CD8-positive, alpha-beta T cell (primary cell): ENCODE measurements at places on chromosomes 4 and X.

- DNase-seq, result no peak
Measured at GRCh38 chr4:63155561-63155960, 1253.7 kb downstream of the TECRL start.

- DNase-seq, result no peak
Measured at GRCh38 chr4:53273726-53274125, 92.1 kb downstream of the SCFD2 start.

GRCh38 chr4:126592088-126592487, 1040.7 kb upstream of the INTU start:
- DNase-seq, result no peak

DNA sequence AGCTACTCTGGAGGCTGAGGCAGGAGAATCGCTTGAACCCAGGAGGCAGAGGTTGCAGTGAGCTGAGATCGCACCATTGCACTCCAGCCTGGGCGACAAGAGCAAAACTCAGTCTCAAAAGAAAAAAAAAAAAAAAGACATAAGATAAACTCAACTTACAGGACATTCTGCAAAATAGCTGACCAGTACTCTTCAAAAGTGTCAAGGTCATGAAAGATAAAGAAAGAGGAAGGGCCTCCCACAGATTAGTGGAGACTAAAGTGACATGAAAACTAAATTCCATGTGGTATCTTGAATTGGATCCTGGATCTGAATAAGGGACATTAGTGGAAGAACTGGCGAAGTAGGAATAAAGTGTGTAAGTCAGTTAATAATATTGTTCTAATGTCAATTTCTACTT, 63.3 kb downstream of the ZNF182 start:
- no peak for DNase-seq

- DNase-seq, result no peak
Measured at GRCh38 chr4:23922541-23923111, 32.8 kb upstream of the PPARGC1A start.

GRCh38 chr4:89056953-89057398, at the start of gene FAM13A:
FAM13A (minus strand) TSS chr4:89057185; CDS start chr4:89056964, 221 bp downstream.
- DNase-seq, result no peak

- DNase-seq, result no peak
Measured at GRCh38 chrX:110796407-110796697, 735 bp upstream of the CHRDL1 start.

GRCh38 chrX:112913807-112914206, 73.2 kb upstream of the AMOT start:
- DNase-seq, result no peak

DNA sequence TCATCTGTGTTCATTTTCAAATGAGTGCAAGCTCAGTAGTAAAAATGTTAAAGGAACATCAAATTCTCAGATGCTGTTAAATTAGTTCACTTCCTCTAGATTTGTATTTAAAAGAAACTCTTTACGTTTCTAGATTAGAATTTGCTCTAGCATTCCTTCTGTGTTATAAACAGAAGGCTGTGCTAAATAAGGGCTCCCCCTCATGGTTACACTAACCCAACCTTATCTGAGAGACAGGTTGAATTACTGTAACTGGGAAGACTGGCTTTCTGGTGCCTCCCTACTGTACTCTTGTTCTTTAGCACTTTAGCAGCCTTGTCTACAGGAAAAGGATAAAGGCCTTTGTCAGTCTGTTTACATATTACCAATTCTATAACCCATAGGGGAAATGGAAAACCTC, 56.8 kb downstream of the RXFP1 start:
- DNase-seq, result no peak

DNA sequence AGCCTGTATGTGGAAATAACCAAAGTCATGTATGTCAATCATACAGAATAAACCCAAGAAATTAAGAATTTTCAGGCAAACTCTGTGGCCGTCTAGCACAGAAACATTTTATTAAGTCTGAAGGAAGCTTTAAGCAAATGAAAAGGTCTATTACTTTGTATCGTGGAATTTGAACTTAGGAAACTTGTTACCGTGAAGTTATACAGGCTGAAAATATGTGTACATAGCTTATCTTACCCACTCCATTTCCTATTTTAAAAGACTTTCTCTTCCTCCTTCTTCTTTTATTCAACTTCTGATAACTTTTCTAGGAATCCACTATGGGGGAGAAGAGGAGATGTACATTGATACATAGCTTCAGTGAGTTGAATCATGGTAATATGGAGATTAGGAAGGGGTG, 108.3 kb downstream of the AGTR2 start:
- DNase-seq, result no peak

- DNase-seq, result no peak
Measured at GRCh38 chr4:181420950-181421349, 822.3 kb upstream of the TENM3 start.

DNA sequence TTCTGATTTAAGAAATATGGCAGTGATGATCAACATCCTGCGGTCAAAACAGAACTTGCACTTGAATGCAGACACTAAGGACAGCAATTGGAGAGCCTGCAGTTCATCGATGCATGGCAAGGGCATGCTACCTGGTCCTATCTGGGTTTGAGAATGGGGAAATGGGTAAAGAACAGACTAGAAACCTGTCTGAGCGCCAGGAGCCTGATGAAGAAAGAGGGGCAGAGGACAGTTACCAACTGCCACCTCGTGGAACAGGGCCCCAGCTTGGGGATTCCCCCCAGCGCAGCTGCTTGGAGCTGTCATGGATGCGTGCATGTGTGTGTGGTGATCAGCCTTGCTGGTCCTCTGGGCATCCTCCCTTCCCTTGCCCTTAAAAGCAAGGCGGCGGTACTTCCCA, 30.2 kb upstream of the NKRF start:
- no peak for DNase-seq

DNA sequence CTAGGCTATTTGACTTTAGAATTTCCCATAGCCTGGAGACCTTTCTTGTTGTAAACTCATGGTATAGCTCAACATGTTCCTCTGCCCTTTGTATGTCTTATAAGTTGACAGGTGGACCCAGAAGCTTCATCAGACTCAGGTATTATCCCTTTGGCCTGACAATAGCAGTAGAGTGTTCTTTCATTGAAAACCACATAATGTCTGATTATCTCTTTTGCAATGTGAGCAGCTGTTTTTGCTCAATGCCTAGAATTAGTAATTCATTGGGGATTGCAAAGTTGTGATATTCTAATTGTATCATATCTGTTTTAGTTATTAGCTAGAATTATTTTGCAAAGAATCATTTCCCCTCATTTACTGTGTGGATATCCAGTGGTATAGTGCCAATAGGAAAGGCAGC, 27.5 kb downstream of the TBC1D19 start:
- no peak for DNase-seq

DNA sequence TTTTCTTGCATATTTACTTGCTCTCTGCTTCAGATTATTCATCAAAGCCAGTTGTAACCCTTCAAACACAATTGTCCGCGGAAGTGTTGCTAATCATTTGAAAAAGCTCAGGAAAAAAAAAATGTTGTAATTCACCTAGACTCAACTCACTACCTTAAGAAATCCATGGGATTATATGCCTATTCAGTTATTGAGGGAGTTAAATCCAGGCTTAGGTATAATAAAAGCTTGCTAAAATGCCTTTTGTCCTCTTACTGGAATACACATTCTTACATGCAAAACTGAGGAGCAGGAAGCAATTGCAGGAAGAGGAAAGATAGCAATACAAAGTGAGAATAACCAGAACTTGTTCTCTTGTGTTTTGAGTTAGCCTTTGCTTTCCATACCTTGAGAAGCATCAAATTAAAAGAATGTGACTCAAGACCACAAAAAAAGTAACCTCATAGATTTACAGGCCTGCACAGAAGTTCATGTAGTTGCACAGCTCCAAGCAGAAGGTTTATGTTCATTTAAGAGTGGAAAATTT, 91.4 kb upstream of the FAM241A start:
- DNase-seq, result no peak

- no peak for DNase-seq
Measured at GRCh38 chrX:24760363-24761000, 66.8 kb downstream of the POLA1 start.

- DNase-seq, result no peak
Measured at GRCh38 chrX:118577041-118577440, 81.4 kb downstream of the DOCK11 start.

DNA sequence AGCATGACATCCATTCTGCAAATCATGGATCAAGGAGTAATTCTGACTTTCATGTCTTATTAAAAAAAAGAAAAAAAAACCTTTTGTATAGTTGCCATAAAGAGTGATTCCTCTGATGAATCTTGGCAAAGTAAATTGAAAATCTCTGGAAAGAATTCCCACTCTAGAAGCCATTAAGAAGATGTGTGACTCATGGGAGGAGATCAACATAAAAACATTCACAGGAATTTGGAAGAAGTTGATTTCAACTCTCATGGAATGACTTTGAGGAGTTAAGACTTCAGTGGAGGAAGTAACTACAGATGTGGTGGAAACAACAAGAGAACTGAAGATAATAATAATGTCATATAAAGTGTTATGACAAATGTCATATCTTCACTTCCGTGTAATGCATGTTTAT, 204.2 kb downstream of the PABPC4L start:
- no peak for DNase-seq

GRCh38 chrX:136810493-136810892, 29.8 kb upstream of the ARHGEF6 start:
- no peak for DNase-seq

DNA sequence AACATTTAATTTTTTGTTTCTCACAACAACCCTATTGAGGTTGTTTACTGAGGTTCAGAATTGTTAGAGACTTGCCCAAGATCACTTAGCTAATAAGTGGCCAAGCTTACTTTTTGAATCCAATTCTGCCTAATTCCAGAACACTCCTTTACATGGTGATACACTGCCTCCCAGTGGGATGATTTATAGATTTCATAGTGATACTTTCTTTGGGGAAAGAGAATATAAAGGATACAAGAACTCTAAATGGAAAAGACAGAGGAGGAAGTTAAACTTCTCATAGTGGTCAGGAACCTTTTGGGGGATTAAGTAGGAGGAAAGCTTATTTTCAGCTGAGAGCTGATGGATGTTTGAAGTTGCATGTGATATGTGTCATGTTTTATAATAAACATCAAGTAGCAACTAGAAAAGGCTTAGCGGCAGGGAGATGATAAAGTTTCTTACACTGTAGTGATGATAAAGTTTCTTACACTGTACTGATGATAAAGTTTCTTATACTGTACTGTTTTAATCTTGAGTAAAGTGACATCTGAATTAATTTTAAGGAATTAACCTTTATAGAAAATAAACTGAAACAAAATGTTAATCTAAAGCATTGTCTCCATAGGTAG, 15.3 kb downstream of the STAG2 start:
- DNase-seq, result no peak

DNA sequence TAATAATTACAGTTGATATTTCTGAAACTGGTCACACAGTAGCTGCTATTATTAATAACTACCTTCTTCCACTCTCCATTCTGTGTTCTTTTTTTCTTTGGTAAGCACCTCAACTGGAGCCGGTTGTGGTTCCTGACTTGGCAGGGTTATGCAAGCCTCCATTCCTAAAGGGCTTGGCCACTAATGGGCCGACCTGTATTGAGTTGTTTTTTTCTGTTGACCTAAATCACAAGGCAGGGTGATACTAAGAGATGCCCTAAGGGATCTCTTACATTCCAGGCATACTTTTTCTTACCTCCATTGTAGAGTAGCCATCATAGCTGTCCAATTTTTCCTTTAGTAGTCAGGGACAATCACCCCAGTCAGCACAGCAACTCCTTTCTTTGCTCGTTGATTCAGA, 1295.8 kb upstream of the ADGRL3 start:
- DNase-seq, result no peak

- no peak for DNase-seq
Measured at GRCh38 chr4:186840771-186841301, 117.2 kb upstream of the FAT1 start.

DNA sequence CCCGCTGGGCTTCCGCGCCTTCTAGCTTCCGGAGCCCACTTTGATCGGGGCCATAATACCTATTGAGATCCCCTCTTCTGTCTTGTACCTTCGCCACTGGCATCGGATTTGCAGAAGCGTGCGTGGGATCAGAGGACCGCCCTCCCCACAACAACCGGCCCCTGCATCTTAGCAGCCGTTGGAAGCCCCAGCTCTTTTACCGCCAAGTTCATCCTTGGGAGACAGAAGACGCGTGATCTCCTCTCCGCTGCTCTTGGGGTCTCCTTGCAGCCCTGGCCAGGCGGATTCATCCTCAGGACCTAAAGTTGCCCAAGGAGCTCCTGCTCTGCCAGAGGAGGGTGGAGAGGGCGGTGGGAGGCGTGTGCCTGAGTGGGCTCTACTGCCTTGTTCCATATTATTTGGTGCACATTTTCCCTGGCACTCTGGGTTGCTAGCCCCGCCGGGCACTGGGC, 1.6 kb downstream of the SLIT2 start:
- DNase-seq, result no peak

DNA sequence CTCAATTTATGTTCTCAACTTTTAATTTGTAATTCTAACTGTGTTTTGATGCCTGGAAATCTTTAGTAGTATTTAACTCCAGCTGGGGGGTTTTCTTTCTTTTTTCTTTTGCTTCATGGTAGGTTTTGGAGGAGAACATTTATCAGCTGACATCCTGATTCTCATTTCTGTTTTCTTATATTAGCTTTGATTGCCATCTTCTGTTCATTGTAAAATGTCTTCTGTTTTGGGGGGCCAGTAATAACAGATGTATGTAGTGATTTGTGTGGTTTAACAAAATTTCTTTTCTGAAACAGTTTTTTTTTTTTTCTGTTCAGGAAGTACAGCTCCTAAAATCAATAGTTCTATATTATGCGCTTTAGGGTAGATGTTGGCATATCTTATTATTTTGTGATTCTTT, 182.2 kb downstream of the GABRB1 start:
- DNase-seq, result no peak

- DNase-seq, result no peak
Measured at GRCh38 chr4:53709693-53710092, 118.4 kb upstream of the LNX1 start.

DNA sequence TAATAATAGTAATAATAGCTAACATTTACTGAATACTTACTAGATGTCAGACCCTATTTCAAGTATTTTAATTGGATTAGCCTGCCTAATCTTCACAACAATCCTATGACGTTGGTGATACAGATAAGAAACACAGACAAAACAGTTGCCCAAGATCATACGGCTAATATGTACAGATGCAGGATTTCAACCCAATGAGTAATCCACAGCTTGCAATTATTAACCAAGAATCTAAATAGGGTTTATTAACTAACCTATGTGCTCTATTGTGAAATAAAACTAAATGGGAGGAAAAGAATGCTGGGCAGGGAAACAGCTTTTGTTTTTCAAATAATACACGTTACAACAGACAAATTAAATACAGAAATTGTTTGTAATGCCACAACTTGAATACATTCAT, 23.4 kb downstream of the FBXO8 start:
- no peak for DNase-seq

GRCh38 chr4:94827481-94828110, 69.8 kb downstream of the BMPR1B start:
- no peak for DNase-seq
